ENCODE measurements at places on chromosomes 13 and 19. TPM values are rescaled to one million over a fixed set of nuclear protein-coding genes. Genes with fewer than 3 reads are reported as not detected.

DNA sequence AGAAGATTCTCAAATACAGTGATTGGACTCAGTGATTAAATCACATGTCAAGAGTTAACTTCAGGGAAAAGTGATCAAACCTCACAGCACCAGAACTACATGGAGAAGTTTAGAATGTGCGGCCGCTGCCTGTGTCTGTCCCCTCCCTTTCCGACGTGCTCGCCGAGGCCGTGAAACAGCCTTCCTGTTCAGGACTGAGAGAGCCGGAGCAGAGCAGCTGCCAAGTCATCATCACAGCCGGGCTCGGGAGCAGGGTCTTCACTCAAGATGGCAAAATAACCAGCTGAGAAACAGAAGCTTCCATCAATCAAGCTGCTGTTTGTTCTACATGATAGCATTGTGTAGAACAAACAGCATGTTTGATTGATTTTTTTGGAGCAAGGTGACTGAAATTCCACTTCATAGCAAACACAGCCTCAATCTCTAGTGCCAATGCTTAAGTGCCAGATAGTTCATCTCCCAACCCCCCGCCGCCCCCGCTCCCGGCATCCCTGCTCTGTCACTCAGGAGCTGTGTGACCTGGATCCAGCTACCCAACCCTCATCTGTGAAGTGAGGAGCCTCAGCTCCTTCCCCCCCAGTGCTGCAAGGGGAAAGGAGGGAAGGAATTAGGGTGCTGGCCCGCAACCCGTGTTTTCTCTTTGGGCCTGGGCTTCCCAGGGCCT, 70.6 kb downstream of the HSPH1 start:
- no peak for DNase-seq
- peaks cover 3% of the 10 kb centered on the region for H3K27me3 ChIP-seq
- no peaks in the 10 kb centered on the region for H3K4me1 ChIP-seq
- H3K4me3 ChIP-seq = no peak overlapping the region
- no peak overlapping the region for H3K27ac ChIP-seq
- no peaks in the 10 kb centered on the region for H3K36me3 ChIP-seq

- no peaks in the 10 kb centered on the region for H3K36me3 ChIP-seq
- H3K27ac ChIP-seq = no peak overlapping the region
- no peaks in the 10 kb centered on the region for H3K4me1 ChIP-seq
- no peak for DNase-seq
- no peak overlapping the region for H3K4me3 ChIP-seq
Measured at GRCh38 chr19:42662712-42663111, 68.0 kb upstream of the CEACAM8 start.

- no peaks in the 10 kb centered on the region for H3K36me3 ChIP-seq
- no peak overlapping the region for H3K27ac ChIP-seq
- no peak for DNase-seq
- H3K4me1 ChIP-seq = peaks cover 17% of the 10 kb centered on the region
Measured at GRCh38 chr19:13024126-13024950, 29.1 kb downstream of the NFIX start.

MYBPC2 gene
- total RNA-seq = 0.49 TPM

DNA sequence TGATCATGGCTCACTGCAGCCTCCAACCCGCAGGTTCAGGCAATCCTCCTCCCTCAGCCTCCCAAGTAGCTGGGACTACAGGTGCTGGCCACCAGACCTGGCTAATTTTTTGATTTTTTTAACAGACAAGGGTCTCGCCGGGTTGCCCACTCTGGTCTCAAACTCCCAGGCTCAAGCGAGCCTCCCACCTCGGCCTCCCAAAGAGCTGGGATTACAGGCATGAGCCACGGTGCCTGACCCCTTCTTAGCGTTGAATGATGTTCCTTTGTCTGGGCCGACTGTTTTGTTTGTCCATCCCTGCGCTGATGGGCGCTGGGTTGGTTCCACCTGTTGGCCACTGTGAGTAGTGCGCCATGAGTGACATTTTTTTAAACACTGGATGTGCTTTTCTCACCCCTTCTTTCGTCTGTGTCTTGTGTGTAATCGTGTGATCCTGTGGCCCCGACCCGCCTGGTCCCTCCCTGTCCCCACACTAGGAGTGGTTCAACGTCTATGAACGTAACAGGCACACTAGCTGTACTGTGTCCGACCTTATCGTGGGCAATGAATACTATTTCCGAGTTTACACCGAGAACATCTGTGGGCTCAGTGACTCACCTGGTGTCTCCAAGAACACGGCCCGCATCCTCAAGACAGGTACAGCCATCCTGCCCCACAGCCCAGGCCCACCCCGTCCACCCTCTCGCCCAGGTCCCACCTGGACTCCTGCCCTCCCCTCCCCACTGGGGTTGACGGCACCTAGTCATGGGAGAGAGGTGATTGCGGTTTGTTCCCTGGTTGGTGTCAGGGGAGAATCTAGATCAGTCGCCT, 15.0 kb upstream of the EMC10 start:
- no peaks in the 10 kb centered on the region for H3K36me3 ChIP-seq
- no peaks in the 10 kb centered on the region for H3K27me3 ChIP-seq
- peak; percentile 49 for DNase-seq
- peaks cover 5% of the 10 kb centered on the region for H3K4me1 ChIP-seq
- no peak overlapping the region for H3K4me3 ChIP-seq
- H3K27ac ChIP-seq = no peak overlapping the region

ZNF726 gene
- 4.4 TPM for total RNA-seq

PPM1N gene
- 2.3 TPM for total RNA-seq

DNA sequence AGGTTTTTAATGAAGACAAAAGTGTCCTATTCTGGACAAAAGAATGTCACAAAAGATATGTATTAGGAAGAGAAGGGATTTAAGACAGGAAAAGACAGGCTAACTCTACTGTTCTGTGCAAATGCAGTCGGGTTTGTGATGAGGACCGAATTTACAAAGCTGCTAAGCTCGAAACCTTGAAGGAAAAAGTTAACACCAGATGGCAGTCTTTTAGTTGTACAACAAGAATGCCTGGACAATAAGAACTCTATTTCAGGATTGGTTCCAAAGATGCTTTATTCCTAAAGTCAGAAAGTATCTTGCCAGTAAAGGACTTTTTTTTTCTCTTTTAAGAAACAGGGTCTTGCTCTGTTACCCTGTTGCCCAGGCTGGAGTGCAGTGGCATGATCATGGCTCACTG, 51.1 kb downstream of the HS6ST3 start:
- no peak overlapping the region for H3K4me3 ChIP-seq
- no peak overlapping the region for H3K27ac ChIP-seq
- no peaks in the 10 kb centered on the region for H3K4me1 ChIP-seq
- no peak for DNase-seq
- no peaks in the 10 kb centered on the region for H3K27me3 ChIP-seq

PSG2 gene
- 0.27 TPM for total RNA-seq

DNA sequence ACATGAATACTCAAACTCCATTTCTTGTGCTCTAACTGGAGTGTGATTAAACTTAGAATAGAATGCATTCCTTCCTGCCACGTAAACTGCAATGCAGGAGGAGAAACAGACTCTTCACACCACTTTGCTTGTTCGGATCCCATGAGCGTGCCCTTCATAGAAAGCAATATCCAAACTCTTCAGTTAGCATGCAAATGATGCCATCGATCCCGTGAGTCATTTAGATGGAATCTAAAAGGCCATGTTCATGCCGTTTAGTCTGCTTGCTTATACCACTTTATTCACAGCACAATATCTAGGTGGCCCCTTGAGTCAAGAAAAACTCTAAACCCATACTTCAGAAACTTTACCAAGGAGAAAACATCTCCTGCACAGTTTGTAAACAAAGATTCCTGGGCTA, 225.8 kb downstream of the OXGR1 start:
- H3K27ac ChIP-seq = no peak overlapping the region
- no peak overlapping the region for H3K4me3 ChIP-seq
- H3K36me3 ChIP-seq = no peaks in the 10 kb centered on the region
- no peaks in the 10 kb centered on the region for H3K4me1 ChIP-seq
- DNase-seq = no peak

DNA sequence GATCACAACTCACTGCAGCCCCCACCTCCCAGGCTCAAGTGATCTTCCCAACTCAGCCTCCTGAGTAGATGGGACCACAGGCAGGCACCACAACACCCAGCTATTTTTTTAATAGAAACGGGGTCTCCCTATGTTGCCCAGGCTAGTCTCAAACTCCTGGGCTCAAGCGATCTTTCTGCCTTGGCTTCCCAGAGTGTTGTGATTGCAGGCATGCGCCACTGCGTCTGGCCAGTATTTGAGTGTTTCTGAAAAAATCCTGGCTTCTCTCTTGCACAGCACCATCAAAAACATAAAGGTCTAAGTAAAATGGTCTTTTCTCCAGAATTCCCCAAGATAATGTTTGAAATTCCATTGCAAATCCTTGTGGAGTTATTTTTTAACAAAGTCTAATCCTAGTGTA, 47.8 kb downstream of the ELF1 start:
- no peaks in the 10 kb centered on the region for H3K36me3 ChIP-seq
- peaks cover 90% of the 10 kb centered on the region for H3K4me1 ChIP-seq
- no peak for DNase-seq
- H3K4me3 ChIP-seq = peak overlapping the region; percentile 100

PEG3 gene
- 0.17 TPM for total RNA-seq

DNA sequence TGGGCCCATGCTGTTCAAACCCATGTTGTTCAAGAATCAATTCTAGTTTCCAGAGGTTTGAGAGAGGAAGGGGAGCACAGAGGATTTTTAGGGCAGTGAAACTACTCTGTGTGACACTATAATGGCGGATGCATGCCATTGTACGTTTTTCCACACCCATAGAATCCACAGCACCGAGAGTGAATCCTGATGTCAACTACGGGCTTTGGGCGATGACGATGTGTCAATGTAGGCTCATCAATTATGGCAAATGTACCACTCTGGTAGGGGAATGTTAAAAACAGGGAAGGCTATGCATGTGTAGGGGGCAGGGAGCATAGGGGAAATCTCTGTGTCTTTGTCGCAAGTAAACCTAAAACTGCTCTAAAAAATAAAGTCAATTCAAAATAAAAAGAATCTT, 70.7 kb upstream of the UBAC2 start:
- H3K27ac ChIP-seq = no peak overlapping the region
- H3K4me3 ChIP-seq = no peak overlapping the region
- no peaks in the 10 kb centered on the region for H3K27me3 ChIP-seq
- H3K36me3 ChIP-seq = no peaks in the 10 kb centered on the region
- H3K4me1 ChIP-seq = peaks cover 4% of the 10 kb centered on the region
- DNase-seq = no peak

GRCh38 chr19:17109300-17109699, 33.7 kb downstream of the MYO9B start:
- no peak for DNase-seq
- H3K27me3 ChIP-seq = no peaks in the 10 kb centered on the region
- H3K4me3 ChIP-seq = no peak overlapping the region
- peaks cover 33% of the 10 kb centered on the region for H3K36me3 ChIP-seq
- H3K4me1 ChIP-seq = no peaks in the 10 kb centered on the region

DNA sequence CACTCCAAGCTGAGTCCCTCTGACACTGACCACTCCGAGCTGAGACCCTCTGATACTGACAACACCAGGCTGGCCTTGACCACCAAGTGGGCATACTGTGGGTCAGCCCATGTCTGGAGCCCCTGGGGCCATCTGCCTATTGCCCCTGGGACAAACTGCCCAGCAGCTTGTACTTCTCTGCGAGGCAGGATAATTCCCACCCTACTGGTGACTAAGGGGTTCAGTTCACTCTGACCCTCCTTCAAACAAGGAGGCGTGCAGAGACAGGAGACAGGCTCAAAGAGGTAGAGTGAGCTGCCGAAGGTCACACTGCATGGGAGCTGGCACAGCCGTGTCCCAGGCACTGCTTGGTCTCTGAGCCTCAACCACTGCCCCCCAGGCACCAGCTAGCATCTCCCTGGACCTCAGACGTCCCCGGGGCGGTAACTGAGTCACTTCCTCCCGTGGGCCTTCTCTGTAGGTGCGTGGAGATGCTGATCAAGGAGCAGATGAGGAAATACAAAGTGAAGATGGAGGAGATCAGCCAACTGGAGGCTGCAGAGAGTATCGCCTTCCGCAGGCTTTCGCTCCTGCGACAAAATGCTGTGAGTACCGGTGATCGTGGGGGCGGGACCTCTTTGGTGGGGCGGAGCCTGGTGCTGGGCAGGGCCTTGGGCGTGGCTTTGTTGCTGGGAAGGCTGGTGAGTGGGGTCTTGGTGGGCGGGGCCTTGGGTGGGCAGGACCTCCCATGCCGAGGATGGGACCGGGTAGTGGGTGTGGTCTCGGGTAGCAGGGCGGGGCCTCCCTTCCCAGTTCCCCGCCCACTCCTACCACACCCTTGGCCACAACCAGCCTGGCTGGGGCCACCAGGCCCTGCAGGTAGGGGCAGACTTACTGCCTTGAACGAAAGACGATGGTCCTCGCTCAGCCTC, 5.8 kb upstream of the USE1 start:
- no peak overlapping the region for H3K27ac ChIP-seq
- H3K4me3 ChIP-seq = no peak overlapping the region
- peaks cover under 1% of the 10 kb centered on the region for H3K4me1 ChIP-seq
- H3K27me3 ChIP-seq = no peaks in the 10 kb centered on the region

GRCh38 chr19:33446330-33447293, 73.1 kb downstream of the CEBPG start:
- H3K4me1 ChIP-seq = no peaks in the 10 kb centered on the region
- H3K27ac ChIP-seq = no peak overlapping the region
- H3K36me3 ChIP-seq = no peaks in the 10 kb centered on the region

DNA sequence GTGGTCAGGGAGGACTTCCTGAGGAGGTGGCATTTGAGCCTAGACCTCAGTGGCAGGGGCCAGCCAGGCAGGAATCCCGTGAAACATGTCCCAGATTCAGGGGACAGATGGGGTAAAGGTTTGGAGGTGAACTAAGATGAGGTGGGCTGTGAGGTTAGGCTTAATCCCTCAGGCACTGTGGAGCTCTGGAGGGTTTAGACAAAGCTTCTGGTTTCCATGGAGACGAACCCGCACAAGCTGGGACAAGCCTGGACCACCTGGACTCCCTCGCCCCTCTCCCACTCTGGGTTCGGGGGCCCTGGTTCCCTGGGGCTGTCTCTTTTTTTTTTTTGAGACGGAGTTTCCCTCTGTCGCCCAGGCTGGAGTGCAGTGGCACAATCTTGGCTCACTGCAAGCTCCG, 15.7 kb downstream of the TJP3 start:
- H3K4me1 ChIP-seq = peaks cover 25% of the 10 kb centered on the region
- H3K27me3 ChIP-seq = no peaks in the 10 kb centered on the region

TMEM38A gene
- 1.0 TPM for total RNA-seq

DNA sequence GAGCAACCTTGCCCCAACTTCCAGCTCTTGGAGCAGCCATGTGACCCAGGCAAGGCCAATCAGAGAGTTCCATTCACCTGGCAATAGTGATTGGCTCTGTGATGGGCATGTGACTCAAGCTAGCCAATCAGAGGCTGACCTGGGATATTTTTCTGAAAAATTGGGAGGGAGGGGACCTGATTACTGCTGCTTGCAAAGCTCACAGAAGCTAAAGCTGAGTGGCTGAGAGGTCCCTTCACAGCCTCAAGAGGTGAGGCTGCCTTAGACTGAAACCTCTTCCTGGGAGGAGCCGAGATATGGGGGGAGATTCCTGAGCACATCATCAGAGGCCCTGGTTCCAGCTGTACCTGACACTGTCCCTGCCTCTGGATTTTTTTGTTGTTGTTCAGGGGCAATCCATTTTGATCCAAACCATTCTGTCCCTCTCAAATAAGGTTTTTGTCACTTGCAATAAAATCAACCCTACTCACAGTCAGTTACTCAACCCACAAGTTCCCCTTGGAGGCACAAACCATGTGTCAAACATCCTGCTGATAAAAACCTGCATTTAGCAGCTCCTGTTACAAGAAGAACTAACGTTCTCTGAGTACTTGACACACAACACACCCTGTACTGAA, 4.8 kb downstream of the CIB3 start:
- H3K27ac ChIP-seq = no peak overlapping the region
- no peak for DNase-seq
- H3K36me3 ChIP-seq = no peaks in the 10 kb centered on the region
- H3K4me3 ChIP-seq = no peak overlapping the region
- H3K27me3 ChIP-seq = no peaks in the 10 kb centered on the region
